ENCODE measurements at places on chromosomes 4 and X.

- DNase-seq: peak; percentile 64
Observed at GRCh38 chr4:98997166-98997565, 1.6 kb downstream of the METAP1 start.

GRCh38 chr4:93466446-93466845 is 362.1 kb upstream of the ATOH1 start:
- no peak for DNase-seq

- no peak for DNase-seq
Observed at GRCh38 chr4:148770377-148770776, 328.2 kb upstream of the NR3C2 start.

DNA sequence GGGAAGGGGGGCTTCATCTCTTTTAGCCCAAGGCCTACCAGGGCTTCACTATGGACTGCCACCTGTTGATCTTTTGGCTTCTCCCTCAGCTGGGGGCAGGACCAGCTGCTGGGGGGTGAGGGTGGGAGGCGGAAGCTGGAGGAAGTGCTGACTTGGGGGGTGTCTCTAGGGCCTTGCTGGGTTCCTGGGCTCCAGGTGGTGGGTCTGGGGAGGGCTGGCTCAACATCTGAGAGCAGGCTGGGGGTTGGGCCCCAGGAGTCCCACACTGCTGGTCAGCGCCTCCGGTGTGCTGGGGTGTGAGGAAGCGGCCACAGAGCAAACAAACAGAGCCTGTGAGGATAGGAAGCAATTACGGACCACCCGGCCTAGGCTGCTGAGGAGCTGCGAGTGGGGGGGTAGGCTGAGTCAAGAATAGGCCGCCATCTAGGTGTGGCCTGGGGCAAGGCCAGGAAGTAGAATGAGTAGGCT is 85.7 kb downstream of the EFNB1 start:
- no peak for DNase-seq

GRCh38 chrX:112874614-112875013 is 34.0 kb upstream of the AMOT start:
- DNase-seq: no peak
